Keratinocyte (primary cell): ENCODE measurements at places on chromosomes 11 and 22.

DNA sequence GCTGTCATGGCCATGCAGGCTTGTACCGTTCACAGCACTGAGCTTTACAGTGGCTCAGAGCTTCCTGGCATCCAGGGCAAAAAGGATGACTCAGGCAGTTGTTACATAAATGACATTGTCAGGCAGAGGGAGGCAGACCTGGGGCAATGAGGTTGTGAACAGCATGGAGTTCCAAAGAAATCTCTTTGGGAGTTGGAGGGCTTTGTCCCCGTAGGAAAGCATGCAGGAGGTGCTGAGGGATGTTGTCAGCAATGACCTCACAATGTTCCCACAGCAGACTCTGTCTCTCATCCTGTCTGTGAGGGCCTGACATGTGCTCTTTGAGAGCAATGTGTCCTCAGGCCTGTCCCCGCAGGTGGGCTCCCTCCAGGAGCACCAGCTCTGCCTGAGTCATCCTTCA lies 25.9 kb upstream of the PDE2A start:
- no peak for DNase-seq
- peaks cover 36% of the 10 kb centered on the region for H3K36me3 ChIP-seq
- no peaks in the 10 kb centered on the region for H3K27me3 ChIP-seq
- no peak overlapping the region for H3K27ac ChIP-seq
- H3K4me3 ChIP-seq, result no peak overlapping the region

- H3K27me3 ChIP-seq, result peaks cover under 1% of the 10 kb centered on the region
- no peak overlapping the region for H3K4me3 ChIP-seq
- H3K27ac ChIP-seq, result no peak overlapping the region
- H3K36me3 ChIP-seq, result no peaks in the 10 kb centered on the region
- DNase-seq, result no peak
These were observed 220.8 kb upstream of the SNX19 start for GRCh38 chr11:131137046-131137445.

- H3K4me3 ChIP-seq, result no peak overlapping the region
- H3K27me3 ChIP-seq, result no peaks in the 10 kb centered on the region
- peaks cover 14% of the 10 kb centered on the region for H3K4me1 ChIP-seq
- no peak overlapping the region for H3K27ac ChIP-seq
- DNase-seq, result no peak
- peaks cover 14% of the 10 kb centered on the region for H3K36me3 ChIP-seq
These were observed 23.9 kb upstream of the TFIP11 start for GRCh38 chr22:26536056-26536761.

DNA sequence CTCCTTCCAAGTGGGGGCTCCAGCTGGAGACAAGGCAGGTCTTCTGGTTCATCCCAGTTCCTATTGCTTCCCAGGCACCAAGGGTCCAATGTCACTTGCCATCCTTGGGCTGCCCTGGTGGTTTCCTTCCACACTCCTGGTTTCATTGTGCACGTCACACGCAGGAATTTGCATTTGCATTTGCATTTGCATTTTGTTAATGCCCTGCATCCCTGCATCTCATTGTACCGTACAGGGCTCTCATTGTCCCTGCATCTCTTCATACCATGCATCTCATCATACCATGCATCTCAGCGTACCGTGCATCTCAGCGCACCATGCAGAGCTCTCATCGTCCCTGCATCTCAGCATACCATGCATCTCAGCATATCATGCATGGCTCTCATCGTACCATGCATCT lies 112.2 kb upstream of the SYT13 start:
- no peak overlapping the region for H3K27ac ChIP-seq
- no peaks in the 10 kb centered on the region for H3K4me1 ChIP-seq
- no peak for DNase-seq
- no peak overlapping the region for H3K4me3 ChIP-seq
- no peaks in the 10 kb centered on the region for H3K36me3 ChIP-seq

DNA sequence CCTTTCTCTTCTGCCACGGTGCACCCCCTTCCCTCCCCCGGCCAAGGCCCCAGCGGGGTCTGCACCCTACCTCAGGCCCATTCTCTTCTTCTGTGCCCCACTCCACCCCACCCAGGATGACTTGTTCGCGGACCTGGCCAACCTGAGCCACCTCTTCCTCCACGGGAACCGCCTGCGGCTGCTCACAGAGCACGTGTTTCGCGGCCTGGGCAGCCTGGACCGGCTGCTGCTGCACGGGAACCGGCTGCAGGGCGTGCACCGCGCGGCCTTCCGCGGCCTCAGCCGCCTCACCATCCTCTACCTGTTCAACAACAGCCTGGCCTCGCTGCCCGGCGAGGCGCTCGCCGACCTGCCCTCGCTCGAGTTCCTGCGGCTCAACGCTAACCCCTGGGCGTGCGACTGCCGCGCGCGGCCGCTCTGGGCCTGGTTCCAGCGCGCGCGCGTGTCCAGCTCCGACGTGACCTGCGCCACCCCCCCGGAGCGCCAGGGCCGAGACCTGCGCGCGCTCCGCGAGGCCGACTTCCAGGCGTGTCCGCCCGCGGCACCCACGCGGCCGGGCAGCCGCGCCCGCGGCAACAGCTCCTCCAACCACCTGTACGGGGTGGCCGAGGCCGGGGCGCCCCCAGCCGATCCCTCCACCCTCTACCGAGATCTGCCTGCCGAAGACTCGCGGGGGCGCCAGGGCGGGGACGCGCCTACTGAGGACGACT lies 15.9 kb downstream of the RTN4RL2 start:
- no peaks in the 10 kb centered on the region for H3K36me3 ChIP-seq
- peaks cover 8% of the 10 kb centered on the region for H3K4me1 ChIP-seq
- no peak overlapping the region for H3K27ac ChIP-seq
- no peak for DNase-seq

DNA sequence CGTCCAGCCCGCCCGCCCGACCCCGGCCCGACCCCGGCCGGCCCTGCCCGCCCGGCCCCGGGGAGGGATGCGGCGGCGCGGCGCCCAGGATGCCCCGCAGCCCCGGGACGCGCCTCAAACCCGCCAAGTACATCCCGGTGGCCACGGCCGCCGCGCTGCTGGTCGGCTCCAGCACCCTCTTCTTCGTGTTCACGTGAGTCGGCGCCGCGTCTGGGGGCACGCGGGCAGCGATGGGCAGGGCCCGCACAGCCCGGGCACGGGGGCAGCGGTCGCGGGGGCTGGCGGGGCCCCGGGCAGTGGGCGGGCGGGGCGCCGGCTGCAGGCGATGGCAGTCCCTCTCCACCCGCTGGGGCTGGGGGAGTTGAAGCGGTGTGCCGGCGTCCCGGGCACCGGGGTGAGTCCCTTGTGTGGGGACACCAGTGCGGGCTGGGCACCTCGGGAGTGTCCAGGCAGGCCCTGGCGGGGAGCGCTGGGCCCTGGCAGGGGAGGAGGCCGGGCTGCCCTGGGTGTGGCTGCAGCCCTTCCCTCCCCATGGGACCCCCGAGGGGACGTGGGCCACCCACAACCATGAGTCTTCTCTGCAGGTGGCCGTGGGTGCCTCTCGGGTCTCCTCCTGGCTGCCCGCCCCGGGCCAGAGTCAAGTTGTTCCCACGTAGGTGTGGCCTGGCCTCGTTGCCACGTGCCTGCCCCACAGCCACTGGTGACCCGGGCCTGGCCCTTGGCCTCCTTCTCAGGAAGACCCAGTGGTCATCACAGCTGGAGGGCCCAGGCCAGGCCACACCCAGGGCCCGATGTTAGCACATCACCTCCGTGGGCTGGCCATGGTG lies 468 bp downstream of the ZDHHC8 start:
- peak overlapping the region; percentile 86 for H3K4me3 ChIP-seq
- no peaks in the 10 kb centered on the region for H3K27me3 ChIP-seq
- peak overlapping the region; percentile 6 for H3K27ac ChIP-seq
- DNase-seq, result no peak
- peaks cover 13% of the 10 kb centered on the region for H3K4me1 ChIP-seq
- no peaks in the 10 kb centered on the region for H3K36me3 ChIP-seq

DNA sequence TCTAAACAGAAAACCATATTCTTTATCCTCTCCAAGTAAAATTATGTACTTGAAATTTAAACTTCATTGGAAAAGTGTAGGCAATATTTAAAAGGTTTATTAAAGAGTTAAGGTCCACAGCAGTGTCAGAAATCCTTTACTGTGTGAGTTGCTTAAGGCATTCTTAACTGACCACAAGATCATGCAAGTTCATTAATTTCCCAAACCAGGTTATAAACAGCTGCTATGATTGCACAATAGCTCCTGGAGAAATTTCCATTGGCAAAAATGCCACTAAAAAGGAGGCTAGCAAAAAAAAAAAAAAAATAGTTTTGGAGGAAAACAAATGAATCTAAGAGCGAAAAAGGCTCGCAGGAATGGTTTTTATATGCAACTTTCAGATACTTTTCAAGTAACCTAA lies 106.2 kb downstream of the ETS1 start:
- H3K36me3 ChIP-seq, result peaks cover 23% of the 10 kb centered on the region
- H3K27ac ChIP-seq, result no peak overlapping the region
- no peaks in the 10 kb centered on the region for H3K27me3 ChIP-seq
- H3K4me1 ChIP-seq, result no peaks in the 10 kb centered on the region
- no peak overlapping the region for H3K4me3 ChIP-seq

GRCh38 chr11:10484461-10485180 lies 29.6 kb downstream of the AMPD3 start:
- H3K4me1 ChIP-seq, result peaks cover 24% of the 10 kb centered on the region
- no peak overlapping the region for H3K4me3 ChIP-seq
- H3K27ac ChIP-seq, result no peak overlapping the region
- H3K27me3 ChIP-seq, result no peaks in the 10 kb centered on the region
- no peak for DNase-seq

- H3K27ac ChIP-seq, result no peak overlapping the region
- peaks cover 2% of the 10 kb centered on the region for H3K4me1 ChIP-seq
- DNase-seq, result no peak
- no peaks in the 10 kb centered on the region for H3K36me3 ChIP-seq
- H3K27me3 ChIP-seq, result no peaks in the 10 kb centered on the region
These were observed 37.8 kb downstream of the PPP6R3 start for GRCh38 chr11:68498321-68498720.

GRCh38 chr11:115409691-115410220 lies 94.5 kb downstream of the CADM1 start:
- H3K27ac ChIP-seq, result no peak overlapping the region
- H3K27me3 ChIP-seq, result no peaks in the 10 kb centered on the region
- H3K4me3 ChIP-seq, result no peak overlapping the region
- H3K4me1 ChIP-seq, result no peaks in the 10 kb centered on the region

- H3K27me3 ChIP-seq, result no peaks in the 10 kb centered on the region
- peak overlapping the region; percentile 54 for H3K4me3 ChIP-seq
- peaks cover 3% of the 10 kb centered on the region for H3K36me3 ChIP-seq
- peaks cover 45% of the 10 kb centered on the region for H3K4me1 ChIP-seq
These were observed 85.2 kb upstream of the PPARA start for GRCh38 chr22:46064966-46065666.

GRCh38 chr11:95568281-95568680 lies 221.3 kb downstream of the FAM76B start:
- DNase-seq, result no peak
- peaks cover 2% of the 10 kb centered on the region for H3K4me1 ChIP-seq
- no peaks in the 10 kb centered on the region for H3K36me3 ChIP-seq
- H3K27me3 ChIP-seq, result no peaks in the 10 kb centered on the region
- no peak overlapping the region for H3K27ac ChIP-seq

- no peaks in the 10 kb centered on the region for H3K27me3 ChIP-seq
- H3K4me1 ChIP-seq, result peaks cover 12% of the 10 kb centered on the region
- DNase-seq, result no peak
- peak overlapping the region; percentile 4 for H3K27ac ChIP-seq
These were observed 1.4 kb downstream of the TMEM9B start for GRCh38 chr11:8962841-8963240.
